ENCODE measurements at places on chromosomes 1 and 21.

- no peak for DNase-seq
Measured at GRCh38 chr1:54826226-54826816, 25.2 kb upstream of the TTC22 start.

GRCh38 chr1:53417074-53417511 is 42.1 kb upstream of the DMRTB1 start:
- no peak for DNase-seq

- DNase-seq, result no peak
Measured at GRCh38 chr1:87560601-87561360, 232.1 kb downstream of the LMO4 start.

DNA sequence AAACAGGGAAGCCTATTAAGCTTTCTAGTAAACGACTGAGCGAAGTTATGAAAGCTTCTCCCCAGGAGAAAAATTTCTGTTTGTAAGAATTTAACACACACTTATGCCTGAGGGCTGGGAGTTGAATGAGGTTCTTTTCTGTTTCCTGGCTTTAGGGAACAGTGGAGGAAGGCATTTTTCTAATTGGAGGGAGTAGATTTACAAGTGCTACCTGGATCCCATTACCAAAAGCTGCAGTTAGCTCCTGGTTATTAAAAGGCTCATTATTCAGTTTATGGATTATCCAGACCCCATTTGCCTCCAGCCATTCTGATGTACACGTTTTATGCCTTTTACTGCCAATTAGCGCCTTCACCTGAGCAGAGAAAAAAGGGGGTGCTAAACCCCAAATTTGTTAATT is 7.5 kb downstream of the ST6GALNAC3 start:
- DNase-seq, result no peak

- no peak for DNase-seq
Measured at GRCh38 chr1:24990779-24991641, 60.9 kb upstream of the RUNX3 start.

- no peak for DNase-seq
Measured at GRCh38 chr1:223872308-223872901, 26.7 kb upstream of the TP53BP2 start.

GRCh38 chr1:2471587-2472001 is 4.5 kb upstream of the PLCH2 start:
- DNase-seq, result no peak
